ENCODE measurements at places on chromosomes 1 and 21. TPM values are rescaled to one million over a fixed set of nuclear protein-coding genes. Genes with fewer than 3 reads are reported as not detected.

Gene NOS1AP
- not detected for polyA plus RNA-seq

Gene CSMD2
- not detected for polyA plus RNA-seq

Gene NR1I3
- 0.19 TPM for polyA plus RNA-seq

Gene C1orf116
- polyA plus RNA-seq: not detected

Measured in naive thymus-derived CD8-positive, alpha-beta T cell (primary cell).